Fibroblast of gingiva (primary cell): ENCODE measurements at places on chromosomes 13 and 19.

DNA sequence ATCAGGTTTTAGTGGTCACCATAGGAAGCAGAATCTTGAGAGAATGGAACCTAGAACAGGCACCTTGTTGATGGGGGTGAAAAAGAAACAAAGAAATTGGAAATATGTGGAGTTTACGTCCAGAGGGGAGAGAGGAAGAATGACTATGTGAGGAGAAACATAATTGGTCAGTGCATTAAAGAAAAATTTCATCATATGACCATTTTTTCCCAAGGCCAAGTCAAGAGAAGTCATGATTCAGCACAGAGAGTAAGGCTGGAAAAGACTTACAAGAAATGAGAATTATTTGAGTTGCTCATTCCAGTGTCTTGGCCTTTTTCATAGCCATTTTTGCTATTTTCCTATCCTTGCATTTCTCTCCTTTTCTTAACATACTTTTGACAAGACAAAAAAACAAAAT is 421.7 kb downstream of the EFNB2 start:
- no peak for DNase-seq

GRCh38 chr19:10981252-10981895 is 20.5 kb downstream of the SMARCA4 start:
- peak; percentile 14 for DNase-seq

- peak; percentile 75 for DNase-seq
These were observed 14.0 kb upstream of the TUBB4A start for GRCh38 chr19:6516018-6516658.

- DNase-seq = no peak
These were observed 24.6 kb downstream of the MAU2 start for GRCh38 chr19:19345232-19345631.

- no peak for DNase-seq
These were observed 2.7 kb downstream of the C2CD4C start for GRCh38 chr19:406135-406781.

GRCh38 chr13:65914716-65915115 is 1315.4 kb downstream of the PCDH9 start:
- DNase-seq = peak; percentile 51

- peak; percentile 22 for DNase-seq
These were observed 20.5 kb upstream of the STRN4 start for GRCh38 chr19:46766569-46767317.

DNA sequence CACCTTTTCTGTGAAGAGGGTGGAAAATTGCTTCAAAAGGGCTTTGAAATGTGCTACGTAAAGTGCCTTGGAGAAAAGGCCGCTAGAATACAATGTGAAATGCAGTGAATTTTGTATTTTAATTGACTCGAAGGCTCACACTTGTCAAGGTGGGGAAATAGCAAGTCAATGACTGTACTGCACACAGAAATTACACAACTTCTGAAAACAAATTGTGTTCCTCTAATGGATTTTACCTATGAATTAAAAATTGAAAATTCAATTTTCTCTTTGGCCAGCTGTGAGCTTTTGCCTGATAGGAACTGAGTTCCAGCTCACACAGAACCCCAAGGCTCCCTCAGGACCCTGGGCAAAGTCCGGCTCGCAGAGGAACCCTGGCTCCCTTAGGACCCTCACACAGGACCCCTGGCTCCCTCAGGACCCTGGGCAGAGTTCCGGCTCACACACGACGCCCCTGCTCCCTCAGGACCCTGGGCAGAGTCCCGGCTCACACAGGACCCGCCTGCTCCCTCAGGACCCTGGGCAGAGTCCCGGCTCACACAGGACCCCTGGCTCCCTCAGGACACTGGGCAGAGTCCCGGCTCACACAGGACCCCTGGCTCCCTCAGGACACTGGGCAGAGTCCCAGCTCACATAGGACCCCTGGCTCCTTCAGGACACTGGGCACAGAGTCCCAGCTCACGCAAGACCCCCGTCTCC is 324.9 kb downstream of the UQCRFS1 start:
- no peak for DNase-seq

- DNase-seq = peak; percentile 96
These were observed 2.2 kb upstream of the COLGALT1 start for GRCh38 chr19:17553256-17553655.

DNA sequence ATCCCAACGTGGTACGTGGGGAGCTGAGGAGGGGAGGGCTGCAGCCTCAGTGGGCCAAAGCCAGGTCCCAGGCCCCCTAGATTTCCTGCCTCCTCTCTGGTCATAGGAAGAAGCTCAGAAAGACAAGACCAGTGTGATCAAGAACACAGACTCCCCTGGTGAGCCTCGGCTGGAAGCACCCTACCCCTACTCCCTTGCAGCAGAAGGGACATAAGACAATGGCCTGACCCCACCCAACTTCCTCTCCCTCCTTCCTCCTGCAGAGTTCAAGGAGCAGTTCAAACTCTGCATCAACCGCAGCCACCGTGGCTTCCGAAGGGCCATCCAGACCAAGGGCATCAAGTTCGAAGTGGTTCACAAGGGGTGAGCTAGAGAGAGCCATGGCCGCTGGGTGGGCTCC is 11.5 kb downstream of the PODNL1 start:
- no peak for DNase-seq

DNA sequence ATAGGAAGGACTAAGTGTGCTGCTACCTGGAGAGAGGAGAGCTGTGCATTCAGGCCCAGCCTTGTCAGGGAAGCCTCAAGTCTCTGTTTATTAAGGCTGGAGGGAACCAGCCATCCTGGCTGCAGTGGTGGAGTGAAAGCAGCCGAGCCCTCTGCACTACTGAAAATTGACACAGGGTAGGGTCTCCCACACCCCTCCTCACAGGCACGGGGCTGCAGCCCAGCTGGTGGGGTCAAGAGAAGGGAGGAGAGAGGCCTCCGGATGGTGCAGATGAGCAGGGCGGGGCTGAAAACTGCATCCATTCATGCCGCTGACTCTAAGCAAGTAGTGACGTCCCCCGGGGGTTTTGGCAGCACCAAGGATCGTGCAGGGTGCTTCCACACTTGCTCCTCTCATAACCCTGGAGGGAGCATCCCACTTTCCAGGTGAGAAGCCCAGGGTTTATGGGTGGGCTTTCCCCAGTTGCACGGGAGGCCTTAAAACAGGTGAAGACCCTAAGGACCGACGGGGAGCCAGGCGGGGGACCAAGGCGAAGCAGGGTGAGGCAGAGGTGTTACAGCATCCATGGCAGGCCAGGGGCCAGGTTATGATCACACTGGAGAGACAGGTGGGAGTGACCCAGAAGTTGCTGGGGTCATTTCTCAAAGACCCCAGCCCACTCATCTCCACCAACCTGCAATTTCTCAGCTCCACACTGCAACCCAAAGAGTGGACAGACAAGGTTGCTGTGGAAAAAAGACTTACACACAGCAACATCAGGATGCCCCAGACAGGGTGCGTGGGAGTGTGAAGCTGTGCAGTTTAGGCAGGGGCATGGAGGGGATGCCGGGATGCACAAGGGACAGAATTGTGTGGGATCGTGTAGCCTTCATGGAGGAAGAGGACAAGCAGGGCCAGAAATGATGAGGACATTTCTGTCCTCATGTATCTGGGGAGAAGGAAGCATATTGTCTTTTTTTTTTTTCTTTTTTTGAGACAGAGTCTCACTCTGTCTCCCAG is 36.8 kb downstream of the VSTM2B start:
- no peak for DNase-seq

DNA sequence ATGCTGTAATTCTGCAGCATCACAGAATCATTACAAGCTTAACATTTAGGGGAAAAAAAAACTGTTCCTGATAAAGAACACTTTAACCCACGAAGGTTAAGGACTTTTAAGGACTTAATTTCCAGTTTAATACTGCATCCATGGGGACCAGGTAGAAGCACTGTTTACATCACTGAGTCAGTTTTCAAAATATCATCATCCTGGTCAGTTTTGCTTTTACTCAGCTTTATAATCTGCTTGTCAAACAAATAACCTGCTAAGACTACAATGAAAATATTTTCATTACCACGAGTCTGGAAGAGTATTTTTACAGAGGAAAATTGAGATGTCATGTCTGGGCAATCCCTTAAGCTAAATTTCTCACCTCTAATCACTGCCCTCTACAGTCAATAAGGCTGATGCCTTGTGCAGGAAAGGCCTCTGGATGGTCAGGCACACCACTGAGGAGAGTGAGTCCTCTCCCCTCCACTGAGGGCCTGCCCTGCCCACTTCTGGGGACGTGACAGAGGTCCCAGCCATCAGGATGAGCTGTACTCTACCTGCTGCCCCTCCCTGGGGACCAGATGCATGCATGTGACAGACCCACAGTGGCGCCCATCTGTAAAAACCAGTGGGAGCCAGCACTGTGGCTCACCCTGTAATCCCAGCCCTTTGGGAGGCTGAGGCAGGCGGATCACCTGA is 31.0 kb downstream of the FOXO1 start:
- DNase-seq = no peak

GRCh38 chr13:50721672-50721992 is 121.9 kb downstream of the DLEU7 start:
- DNase-seq = no peak

DNA sequence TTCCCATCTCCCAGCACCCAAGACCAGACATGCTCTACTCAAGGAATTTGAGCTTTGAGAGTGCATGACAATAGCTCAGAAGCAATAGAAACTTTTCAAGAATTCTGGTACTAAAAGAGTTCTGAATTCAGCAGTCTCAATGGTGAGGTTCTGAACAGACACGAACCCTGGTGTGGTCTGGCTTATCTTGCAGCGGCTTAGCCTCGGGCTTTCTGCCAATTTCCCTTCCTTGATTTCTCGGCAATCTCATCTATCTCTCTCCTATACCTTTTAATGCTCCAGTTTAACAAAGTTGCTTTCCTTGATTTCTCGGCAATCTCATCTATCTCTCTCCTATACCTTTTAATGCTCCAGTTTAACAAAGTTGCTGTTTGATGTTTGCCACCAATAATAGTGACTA is 174.6 kb downstream of the SPRY2 start:
- DNase-seq = no peak

DNA sequence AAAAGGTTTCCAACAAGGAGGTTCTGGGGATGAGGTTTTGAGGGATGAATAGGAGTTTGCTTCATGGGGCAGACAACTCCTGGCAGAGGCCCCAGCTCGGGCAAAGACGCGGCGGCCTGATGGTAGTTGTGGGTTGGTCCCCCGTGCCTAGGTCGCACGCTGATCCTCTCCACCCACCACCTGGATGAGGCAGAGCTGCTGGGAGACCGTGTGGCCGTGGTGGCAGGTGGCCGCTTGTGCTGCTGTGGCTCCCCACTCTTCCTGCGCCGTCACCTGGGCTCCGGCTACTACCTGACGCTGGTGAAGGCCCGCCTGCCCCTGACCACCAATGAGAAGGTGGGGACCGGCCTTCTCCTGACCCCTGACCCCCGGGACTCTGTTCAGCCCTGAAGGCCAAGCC is 11.9 kb downstream of the ABCA7 start:
- DNase-seq = no peak

GRCh38 chr19:3770136-3770999 is 1.7 kb downstream of the RAX2 start:
- DNase-seq = no peak

DNA sequence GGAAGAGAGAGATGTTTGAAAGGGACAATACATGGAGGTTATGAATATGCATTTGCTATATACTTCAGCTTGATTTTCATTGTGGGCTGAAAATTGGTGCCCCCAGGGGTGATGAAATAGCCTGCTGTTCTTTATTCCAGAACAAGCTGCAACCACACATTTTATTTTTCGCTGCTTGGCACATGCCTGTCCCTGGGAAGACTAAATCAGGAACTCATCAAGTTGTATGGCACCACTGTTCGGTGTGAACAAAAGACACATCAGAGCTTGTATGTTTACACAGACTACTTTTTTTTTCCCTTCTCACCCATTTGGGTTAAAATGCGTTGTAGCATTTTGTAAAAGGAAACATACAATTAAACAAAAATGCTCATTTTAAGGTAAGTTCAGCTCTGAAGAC is 230.7 kb downstream of the NALCN start:
- no peak for DNase-seq

GRCh38 chr13:27775943-27776342 is 16.3 kb upstream of the GSX1 start:
- no peak for DNase-seq

- peak; percentile 88 for DNase-seq
These were observed 460.3 kb downstream of the KCTD12 start for GRCh38 chr13:76425935-76426334.
